ENCODE measurements at places on chromosomes 2 and 18.

GRCh38 chr2:82256983-82257632, 1952.6 kb upstream of the LRRTM1 start:
- DNase-seq, result no peak

DNA sequence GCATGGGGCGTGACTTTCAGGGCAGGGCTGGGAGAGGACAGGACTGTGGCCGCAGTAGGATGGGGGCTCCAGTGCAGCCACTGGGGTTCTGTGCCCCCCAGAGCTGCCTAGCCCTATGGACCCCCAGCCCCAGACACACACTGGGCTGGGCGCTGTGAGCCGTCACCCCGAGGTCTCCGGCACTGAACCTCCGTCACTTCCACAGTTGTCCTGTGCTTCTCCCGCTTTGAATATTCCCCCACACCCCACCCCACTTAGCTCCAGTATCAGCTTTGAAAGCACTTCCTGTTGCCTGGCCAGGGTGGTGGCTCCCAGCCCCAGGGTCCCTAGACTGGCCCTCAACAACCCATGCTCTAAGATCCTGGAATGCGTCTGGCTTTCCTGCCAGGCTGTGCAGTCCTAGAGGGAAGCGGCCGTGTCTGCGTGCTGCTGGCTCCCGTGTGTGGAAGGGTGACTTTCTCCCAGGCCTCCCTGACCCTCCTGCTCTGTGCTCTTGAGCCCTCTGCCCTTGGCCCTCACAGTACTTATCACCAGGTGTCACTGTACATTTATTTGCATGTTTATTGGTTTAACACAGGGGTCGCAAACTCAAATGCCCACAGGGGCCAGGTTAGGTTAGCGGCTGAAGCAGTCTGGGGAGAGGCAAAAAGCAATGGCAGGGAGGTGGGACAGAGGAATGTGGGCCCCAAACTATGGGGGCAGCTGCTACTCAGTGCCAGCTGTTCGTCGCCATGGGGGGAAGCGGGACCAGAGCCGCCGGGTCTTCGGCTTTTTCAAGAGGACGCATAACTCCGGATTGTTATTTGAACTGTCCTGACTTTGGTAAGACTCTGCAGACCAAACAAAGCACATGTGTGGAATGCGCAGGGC, 9.9 kb downstream of the OBSL1 start:
- no peak for DNase-seq

GRCh38 chr2:97858442-97858841, 137.3 kb downstream of the TMEM131 start:
- DNase-seq, result no peak

DNA sequence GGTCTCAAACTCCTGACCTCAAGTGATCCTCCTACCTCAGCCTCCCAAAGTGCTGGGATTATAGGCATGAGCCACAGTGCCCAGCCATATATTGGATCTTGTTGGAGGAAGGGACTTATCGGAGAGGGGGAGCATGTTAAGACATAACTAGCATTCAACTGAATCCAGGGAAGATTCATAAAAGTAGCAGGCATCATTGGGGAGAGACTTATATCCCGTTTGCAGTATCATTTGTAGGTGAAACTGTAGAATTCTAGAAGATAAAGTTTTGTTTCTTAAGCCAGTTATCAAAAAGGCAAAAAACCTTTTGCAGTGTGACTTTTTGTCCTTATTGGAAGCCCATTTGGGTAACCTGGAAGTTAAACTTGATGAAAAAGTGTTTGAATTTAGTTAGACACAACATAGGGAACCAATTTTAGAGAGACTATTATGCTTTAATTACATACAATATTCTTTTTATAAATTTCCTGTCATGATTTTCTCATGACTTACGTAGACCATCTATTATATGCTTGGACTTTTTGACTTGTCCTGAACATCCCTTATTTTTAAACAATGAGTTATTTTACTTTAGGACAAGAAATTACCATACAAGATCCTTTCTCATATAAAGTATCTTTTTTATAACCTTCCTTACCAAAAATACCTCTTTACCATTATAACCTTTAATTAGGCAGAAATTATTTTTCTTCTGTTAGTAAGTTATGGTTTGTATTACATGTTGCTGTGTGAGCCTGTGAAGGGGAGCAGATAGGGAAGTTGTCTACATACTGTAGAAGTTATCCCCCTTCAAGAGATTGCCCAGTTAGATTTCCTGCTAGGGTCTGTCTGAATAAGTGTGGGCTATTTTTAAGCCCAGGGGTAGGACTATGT, 20.3 kb downstream of the RAB3GAP1 start:
- DNase-seq, result no peak

- no peak for DNase-seq
Measured at GRCh38 chr2:64179582-64180321, 35.5 kb upstream of the PELI1 start.

GRCh38 chr2:217997510-217997909, 5.3 kb downstream of the TNS1 start:
- DNase-seq, result no peak
